AG09319 (cell line): ENCODE measurements at places on chromosomes 3 and 15.

DNA sequence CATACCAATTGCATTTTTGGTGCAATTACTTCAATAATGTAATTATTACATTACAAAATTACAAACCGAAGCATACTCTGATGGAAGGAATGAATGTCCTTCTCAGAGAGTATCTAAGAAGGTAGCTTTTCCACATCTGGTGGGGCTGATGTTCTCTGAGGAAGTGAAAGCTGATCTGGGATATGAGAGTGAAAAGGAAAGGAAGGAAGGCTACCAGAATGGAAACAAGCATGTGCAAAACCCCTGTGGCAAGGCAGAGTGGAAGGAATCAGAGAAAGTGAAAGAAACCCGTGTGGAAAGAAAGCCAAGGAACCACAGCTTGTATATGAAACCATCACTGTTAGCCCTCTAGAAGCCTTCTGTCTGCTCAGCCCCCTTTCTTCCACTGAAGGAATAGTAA is 35.3 kb upstream of the GOLGA8A start:
- no peak for DNase-seq

- no peak for DNase-seq
Measured at GRCh38 chr15:93165734-93166470, 76.9 kb upstream of the RGMA start.

DNA sequence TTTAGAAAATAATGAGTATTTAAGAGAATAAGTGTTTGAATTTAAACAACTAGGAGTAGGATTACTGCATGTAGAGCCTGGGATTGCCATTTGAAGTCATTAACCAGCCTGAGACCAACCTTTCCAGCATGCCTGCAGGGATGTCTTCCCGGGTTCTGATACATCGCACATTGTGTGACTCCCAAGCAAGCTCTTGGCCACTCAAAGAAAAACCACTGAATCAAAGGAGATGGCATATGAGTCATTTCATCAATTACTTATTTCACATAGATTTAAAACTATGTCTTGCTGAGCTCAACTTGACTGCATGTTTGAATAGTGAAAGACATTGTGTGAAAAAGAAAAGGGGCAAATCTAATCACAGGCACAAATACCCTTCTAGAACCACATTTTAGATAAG is 15.0 kb upstream of the THBS1 start:
- no peak for DNase-seq

DNA sequence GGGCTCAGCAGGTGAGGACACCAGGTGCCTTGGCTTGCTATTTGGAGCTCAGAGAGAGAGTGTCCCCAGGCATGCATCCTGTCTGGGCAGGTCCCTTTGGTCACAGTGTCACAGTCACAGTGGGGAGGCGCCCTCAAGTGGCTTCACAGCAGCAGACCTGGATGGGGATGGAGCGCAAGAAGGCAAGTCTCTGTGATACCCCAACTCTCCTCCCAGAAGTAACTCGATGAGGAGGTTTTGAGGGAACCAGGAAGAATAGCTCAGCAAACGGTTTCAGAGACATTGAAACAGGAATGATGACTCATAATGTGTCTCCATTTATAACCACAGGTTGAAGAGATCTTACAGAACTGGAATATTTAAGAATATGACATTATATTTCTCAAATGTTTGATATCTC is 66.5 kb upstream of the SH3GL3 start:
- no peak for DNase-seq

- DNase-seq = no peak
Measured at GRCh38 chr3:47571391-47572175, 7.1 kb downstream of the CSPG5 start.

GRCh38 chr3:18901571-18901970 is 246.7 kb upstream of the KCNH8 start:
- no peak for DNase-seq

DNA sequence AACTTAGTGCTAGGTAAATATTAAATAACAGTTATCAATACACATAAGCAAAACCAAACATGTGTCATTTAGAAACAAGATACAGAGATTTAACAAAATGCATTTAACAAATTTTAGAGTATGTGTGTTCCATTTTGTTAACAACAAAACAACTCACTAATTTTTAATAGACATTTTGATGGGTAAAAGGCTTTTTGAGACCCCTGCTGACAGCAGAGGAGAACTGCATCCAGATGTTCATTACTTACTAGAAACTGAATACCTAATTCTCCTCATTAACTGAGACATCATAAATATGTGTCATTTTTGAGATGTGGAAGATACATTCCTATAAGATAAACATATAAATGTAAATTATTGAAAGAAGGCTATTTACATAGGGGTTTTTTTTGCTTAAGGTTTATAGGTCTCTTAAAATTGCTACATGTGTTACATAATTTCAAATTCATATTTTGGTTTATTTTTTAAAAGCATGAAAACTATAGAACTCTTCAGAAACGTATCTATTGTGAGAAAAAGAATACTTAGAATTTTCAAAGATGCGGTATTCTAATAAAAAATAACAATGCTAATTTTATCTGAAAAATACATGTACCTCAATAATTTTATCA is 1009.8 kb downstream of the TUSC7 start:
- DNase-seq = no peak

GRCh38 chr15:92843814-92844213 is 56.3 kb upstream of the CHD2 start:
- DNase-seq = no peak

- no peak for DNase-seq
Measured at GRCh38 chr15:87487484-87487883, 769.1 kb downstream of the NTRK3 start.
